ENCODE measurements at places on chromosomes 13 and 19. TPM values are rescaled to one million over a fixed set of nuclear protein-coding genes. Genes with fewer than 3 reads are reported as not detected.

Gene ZNF296
- total RNA-seq: not detected

Gene ZNF100
- total RNA-seq: 0.86 TPM

Gene RDH8
- total RNA-seq: not detected

Gene ITGBL1
- total RNA-seq: 76.6 TPM

Gene PLPPR3
- 0.58 TPM for total RNA-seq

Gene SLC27A5
- 4.3 TPM for total RNA-seq

Gene SOX21
- total RNA-seq: not detected

Gene ALOX5AP
- total RNA-seq: not detected

Gene TJP3
- total RNA-seq: not detected

Gene HPN
- not detected for total RNA-seq

Gene HTR2A
- total RNA-seq: not detected

Gene CEACAM1
- not detected for total RNA-seq

Gene LILRA2
- total RNA-seq: not detected

Gene SBNO2
- 36.0 TPM for total RNA-seq

Gene CEACAM16
- not detected for total RNA-seq

Gene OLFM2
- total RNA-seq: not detected

Gene LINGO3
- not detected for total RNA-seq

Gene MYO16
- total RNA-seq: not detected

Gene ARL11
- not detected for total RNA-seq

Gene DNAAF3
- 0.71 TPM for total RNA-seq

Gene ZNF285
- total RNA-seq: 2.3 TPM

Gene PVR
- total RNA-seq: 122 TPM

Gene KLK5
- total RNA-seq: not detected

Gene CBLC
- 0.58 TPM for total RNA-seq
